Gastroesophageal sphincter (tissue), 4 donors: ENCODE measurements at places on chromosomes 1 and 21. TPM values are rescaled to one million over a fixed set of nuclear protein-coding genes. Genes with fewer than 3 reads are reported as not detected.
A peak's percentile ranks its signal among the peaks of the same experiment; 100 is the strongest.

GRCh38 chr1:103194060-103194459 is 85.7 kb upstream of the COL11A1 start:
- no peak for ATAC-seq

- no peak for ATAC-seq
These were observed 21.1 kb downstream of the TBX19 start for GRCh38 chr1:168301664-168302320.

DNA sequence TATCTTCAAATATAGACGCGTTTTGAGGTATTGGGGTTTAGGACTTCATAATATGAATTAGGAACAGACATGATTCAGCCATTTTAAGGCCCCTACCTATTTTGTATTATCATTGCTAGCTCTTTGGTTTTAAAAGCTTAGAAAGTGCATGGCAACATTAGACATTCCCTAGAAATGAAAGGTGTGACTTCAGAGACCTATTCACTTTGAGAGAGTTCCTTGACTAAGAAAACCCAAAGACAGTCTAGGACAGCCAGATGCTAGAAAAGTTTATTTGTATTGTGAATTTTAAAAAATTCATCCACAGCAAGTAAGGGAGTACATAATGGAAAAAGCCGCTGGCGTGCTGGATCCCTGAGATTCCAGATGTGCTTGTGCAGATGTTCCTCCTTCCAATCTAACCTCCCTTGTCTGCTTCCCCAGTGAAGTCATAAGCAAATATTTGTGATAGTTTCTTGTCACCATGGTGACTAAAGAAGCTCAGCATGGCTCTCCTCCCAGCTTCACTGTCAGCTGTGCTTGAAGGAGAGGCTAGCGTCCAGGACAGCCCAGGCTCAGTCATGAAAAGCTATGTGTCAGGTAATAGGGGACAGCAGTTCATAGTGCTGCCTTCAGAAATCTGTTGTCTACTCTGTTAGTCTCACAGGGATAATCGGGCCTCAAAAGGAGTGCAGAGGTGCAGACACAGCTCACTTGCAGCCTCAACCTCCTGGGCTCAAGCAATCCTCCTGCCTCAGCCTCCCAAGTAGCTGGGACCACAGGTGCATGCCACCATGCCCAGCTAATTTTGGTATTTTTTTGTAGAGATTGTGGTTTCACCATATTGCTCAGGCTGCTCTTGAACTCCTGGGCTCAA is 34.8 kb downstream of the KPNA6 start:
- ATAC-seq = peak; percentile 94

DNA sequence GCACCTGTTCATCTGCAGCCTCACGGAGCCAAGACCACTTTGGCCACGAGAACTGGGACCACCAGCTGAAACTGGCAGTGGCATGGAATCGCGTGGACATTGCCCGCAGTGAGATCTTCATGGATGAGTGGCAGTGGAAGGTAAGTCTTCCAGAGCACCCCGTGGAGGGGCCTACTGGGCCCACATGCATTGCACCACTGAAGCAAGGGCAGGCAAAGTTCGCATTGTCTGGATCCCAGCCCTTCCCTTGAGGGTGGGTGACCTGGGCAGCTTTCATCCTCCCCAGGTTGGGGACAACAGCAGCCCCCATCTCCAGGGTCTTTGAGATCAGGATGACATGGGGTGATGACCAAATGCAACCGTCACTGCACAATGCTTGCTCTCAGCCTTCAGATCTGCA is 37.5 kb downstream of the TRPM2 start:
- no peak for ATAC-seq

GRCh38 chr21:39097981-39098380 is 85.3 kb downstream of the PSMG1 start:
- no peak for ATAC-seq

DNA sequence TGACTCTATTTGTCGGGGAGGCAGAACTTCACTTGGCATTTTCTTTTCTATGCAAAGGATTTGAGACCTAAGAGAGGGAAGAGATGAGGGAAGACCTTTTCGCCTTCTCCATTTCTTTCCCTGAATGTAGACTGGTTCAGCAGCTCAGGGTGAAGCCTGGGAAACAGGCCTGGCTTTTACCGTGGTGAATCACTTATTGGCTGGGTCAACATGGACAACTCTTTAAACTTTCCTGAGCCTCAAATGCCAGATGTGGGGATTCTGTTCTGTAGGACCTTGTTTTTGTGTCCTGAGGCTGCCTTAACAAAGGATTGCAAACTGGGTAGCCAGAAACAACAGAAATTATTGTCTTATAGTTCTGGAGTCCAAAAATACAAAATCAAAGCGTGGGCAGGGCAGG is 455.8 kb upstream of the VAMP3 start:
- ATAC-seq = no peak

DNA sequence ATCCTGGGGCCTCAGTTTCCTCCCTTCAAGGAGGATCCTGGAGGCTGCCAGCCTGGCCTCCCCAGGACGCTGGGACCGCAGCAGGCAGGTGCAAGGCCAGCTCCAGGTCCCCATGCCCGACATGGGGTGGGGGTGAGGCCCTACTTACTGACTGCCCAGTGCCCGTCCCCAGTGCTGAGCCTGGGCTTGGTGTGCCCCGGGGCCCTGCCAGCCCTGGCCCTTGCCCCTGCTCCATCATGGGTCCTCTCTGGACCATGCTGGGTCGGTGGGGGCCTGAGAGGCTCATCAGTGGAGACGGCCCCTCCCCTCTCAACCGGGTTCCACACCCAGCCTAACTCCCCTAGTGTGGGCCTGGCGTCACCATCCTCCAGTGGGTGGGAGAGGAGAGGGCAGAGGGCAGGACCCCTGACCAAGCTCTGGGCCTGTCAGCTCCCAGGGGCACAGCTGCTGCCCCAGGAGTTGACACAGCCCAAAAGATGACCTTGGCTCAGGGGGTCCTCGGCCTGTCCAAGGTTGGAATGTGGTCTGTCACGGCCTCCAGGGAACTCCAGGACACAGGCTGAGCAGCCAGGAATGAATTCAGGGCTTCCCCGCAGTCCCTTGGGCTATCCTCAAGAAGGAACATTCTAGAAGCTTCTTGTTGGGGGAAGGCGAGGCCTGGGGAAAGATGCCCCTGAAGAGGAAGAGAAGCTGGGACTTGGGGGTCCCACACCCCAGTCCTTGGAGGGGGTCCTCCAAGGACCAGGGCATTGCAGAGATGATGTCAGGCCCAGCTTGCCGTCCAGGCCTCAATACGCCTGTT is 17.6 kb upstream of the ARF1 start:
- ATAC-seq = no peak

GRCh38 chr1:61392409-61393242 is 310.3 kb downstream of the NFIA start:
- no peak for ATAC-seq

DNA sequence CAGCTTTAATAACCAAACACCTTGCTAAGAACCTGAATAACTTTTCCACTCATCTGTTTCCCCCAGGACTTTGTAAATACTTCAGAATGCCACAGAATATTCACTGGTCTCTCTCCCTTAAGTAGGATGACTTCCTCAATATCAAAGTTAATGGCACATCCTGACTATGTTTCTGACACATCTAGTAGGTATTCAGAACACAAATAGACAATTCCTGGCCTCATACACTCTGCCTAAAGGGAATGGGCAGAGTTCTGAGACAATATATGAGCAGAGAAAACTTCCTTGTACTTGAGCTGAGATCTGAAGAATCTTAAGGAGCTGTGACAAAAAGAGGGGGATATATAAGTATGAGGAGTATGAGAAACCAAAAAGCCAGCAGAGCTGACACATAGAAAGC is 34.8 kb downstream of the ANKRD13C start:
- ATAC-seq = no peak

GRCh38 chr1:36847761-36848160 is 186.6 kb downstream of the GRIK3 start:
- ATAC-seq = no peak

DNA sequence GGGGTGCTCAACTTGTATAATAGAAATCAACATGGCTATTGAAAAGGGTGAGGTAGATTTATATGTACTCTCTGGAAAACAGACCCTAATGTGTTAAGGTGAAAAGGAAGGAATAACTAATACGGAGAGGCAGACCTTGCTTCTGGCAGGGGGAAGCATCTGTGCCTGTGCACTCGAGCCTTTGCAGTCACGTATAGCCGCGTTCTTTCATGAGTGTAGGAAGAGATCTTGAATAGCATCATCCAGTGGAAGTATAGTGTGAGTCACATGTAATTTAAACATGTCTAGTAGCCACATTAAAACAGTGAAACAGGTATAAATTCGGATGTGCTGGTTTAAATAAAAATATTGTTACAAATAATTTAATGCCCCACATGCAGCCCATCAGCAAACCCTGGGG is 3.0 kb downstream of the A3GALT2 start:
- no peak for ATAC-seq

GRCh38 chr1:93689521-93690223 is 8.0 kb upstream of the BCAR3 start:
- no peak for ATAC-seq

- no peak for ATAC-seq
These were observed 79.3 kb upstream of the ATF3 start for GRCh38 chr1:212529211-212529741.

DNA sequence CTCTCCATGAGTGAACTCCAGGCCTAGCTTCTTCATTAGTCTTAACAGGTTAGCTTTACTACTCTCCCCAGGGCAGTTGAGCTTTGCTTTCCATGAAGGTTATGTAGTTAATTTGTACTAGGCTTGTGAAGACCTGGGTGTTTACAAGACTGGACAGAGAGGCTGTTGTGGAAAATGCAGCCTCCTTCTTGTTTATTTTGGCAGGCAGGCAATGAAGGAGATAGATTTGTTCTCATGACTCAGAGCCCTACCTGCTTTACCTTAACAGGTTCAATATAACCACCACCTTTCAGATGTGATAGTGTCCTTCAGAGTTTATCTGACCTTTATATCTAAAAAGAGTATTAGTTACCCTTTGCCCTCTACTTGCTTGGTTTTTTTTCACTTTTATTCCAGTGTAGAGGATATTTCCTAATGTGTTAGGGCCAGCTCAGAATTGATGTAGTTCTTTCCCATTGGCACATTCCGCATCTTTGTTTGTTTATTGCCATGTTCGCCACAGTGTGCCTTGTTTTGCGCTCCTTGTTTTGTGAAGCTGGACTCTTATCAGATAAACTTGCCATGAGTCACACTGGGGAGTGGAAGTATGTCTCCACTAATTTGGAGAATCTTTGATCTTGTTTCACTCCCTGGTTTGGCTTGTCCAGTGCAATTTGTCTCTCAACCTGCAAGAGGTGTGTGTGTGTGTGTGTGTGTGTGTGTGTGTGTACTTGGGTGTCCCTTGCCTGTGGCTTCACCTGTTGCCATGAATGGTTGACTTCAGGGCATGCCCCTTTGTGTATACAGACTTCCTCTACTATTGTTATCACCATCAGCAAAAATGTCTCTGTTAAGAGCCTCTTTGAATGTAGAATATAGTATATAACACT is 87.4 kb upstream of the MACF1 start:
- ATAC-seq = no peak

- ATAC-seq = no peak
These were observed 33.2 kb downstream of the RGS5 start for GRCh38 chr1:163169553-163169952.

DNA sequence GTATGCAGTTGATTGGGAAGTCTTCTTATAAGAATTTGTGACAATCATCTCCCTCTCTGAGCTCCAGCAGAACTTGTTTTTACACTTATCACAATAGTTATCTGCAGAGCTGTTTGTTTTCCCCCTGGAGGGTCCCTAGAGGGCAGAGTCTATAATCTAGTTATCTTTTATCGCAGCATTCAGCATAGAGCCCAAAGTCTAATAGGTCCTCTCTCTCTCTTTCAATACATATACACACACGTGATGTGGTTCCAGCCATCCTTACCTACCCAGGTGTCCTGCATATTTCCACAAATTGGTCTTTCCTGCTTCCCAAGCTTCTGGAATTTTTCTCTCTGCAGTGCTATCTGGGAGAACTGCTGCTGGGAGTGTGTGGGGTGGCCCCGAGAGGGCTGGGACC is 229.6 kb upstream of the KIAA0040 start:
- ATAC-seq = no peak

DNA sequence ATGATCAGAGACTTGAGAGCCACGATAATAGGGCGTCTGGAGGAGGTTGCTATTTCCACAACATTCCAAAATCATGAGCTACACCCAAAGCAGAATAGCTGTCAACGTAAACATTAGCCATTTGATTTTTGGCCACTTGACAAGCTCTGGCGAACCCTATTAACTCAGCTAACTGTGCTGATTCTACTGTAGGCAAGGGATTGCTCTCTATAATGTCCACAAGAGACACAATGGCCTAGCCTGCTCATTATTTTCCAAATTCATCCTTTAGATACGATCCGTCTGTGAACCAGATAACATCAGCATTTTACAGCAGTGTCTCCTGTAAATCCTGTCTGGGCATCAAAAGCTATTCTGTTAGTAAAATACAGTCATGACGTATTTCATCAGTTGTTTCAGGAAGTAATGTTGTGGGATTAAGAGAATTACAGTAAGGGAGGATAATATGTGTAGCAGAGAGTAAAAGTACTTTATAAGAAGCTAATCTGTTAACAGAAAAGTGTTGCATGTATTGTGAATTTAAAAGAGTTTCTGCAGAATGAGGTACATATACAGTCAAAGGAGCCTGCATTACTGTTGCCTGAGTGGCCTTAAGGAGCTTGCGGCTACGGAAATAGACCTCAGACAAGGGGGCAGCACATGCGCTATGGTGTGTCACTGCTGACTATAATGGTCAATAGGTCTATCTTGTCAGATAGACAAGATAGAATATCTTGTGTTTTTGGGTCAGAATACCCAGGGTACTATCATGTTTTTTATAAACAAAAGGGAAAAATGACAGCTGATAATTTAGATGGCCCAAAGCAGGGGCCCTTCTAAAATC is 44.9 kb upstream of the TINAGL1 start:
- no peak for ATAC-seq

GRCh38 chr1:99306056-99306455 is 41.8 kb downstream of the PLPPR4 start:
- no peak for ATAC-seq

DNA sequence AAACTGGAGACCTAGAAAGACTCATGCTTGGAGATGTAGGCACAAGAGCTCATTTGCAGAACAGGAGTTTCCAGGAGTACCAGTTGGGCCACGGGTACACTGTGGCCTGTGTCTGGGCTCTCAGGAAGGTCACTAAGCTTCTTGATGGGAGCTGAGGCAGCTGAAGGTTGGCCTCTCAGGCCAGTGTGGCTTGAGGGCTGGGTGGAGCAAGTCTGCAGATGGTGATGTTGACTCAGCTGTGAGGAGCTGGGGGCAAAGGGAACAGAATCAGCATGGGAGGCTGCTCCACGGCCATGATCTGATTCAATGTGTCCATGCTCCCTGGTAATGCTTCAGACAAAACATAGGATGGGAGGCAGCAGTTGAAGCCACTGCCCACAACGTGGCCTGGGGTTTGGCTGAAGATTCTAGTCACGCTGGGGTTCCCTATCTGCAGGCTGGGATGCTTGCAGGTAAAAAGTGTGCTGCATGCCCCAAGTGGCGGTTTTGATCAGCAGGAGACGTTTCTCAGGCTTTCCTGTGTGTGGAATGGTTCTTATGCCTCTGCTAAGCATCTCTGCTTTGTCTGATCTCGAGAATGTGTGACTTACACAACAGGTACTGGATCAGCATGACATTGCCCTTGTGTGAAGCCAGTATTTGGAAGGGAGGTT is 15.4 kb upstream of the TENT5C start:
- ATAC-seq = no peak

GRCh38 chr1:162557536-162557935 is 4.0 kb upstream of the UAP1 start:
- ATAC-seq = no peak

GRCh38 chr1:174160603-174161002 is 1.3 kb downstream of the RABGAP1L start:
- no peak for ATAC-seq

GRCh38 chr1:69196071-69196470 is 371.7 kb upstream of the LRRC7 start:
- no peak for ATAC-seq

LAX1 gene
- 1.2 TPM for total RNA-seq

DCST2 gene
- 0.54 TPM for total RNA-seq

CFHR4 gene
- not detected for total RNA-seq

HFM1 gene
- 3.1 TPM for total RNA-seq
